ENCODE measurements at places on chromosomes 7 and 10.

- no peak for DNase-seq
Measured at GRCh38 chr7:131219312-131220041, 108.2 kb upstream of the MKLN1 start.

DNA sequence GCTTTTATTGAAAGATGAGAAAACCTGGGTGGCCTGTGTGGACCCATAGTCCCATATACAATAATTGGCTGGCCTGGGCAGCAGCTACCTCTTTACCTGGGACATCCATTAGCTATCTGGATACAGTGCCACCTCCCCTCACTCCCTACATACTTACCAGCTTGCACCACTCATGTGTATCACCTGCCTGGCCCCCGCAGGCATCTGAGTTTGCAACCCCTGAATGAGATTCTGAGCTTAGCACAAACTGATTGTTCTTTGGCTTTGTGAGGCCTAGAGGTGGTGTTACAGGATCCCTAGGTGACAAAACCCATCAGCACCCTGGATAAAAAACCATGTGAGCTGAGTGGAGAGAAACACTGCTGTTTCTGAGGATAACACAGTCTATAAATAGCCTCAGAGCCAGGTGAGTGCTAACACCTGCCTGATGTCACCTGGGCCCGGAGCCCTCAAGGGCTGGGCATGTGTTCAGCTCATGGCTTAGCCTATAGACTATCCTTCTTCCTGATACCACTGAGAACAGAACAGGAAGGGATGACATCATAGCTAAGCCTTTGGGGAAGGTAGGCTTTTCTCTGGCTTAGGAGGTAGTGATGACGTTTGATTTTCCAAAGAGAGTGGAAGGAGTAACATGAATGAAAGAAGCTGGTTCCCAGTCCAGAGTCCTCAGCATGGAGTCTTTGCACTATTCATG lies 2.6 kb upstream of the PPIF start:
- DNase-seq = no peak

GRCh38 chr7:107233981-107234380 lies 65.2 kb downstream of the HBP1 start:
- DNase-seq = no peak

GRCh38 chr7:1558181-1558811 lies 2.3 kb upstream of the TMEM184A start:
- DNase-seq = no peak

GRCh38 chr7:80537091-80537490 lies 25.2 kb upstream of the GNAT3 start:
- no peak for DNase-seq

- no peak for DNase-seq
Measured at GRCh38 chr7:158814637-158815036, 14.7 kb downstream of the ESYT2 start.

DNA sequence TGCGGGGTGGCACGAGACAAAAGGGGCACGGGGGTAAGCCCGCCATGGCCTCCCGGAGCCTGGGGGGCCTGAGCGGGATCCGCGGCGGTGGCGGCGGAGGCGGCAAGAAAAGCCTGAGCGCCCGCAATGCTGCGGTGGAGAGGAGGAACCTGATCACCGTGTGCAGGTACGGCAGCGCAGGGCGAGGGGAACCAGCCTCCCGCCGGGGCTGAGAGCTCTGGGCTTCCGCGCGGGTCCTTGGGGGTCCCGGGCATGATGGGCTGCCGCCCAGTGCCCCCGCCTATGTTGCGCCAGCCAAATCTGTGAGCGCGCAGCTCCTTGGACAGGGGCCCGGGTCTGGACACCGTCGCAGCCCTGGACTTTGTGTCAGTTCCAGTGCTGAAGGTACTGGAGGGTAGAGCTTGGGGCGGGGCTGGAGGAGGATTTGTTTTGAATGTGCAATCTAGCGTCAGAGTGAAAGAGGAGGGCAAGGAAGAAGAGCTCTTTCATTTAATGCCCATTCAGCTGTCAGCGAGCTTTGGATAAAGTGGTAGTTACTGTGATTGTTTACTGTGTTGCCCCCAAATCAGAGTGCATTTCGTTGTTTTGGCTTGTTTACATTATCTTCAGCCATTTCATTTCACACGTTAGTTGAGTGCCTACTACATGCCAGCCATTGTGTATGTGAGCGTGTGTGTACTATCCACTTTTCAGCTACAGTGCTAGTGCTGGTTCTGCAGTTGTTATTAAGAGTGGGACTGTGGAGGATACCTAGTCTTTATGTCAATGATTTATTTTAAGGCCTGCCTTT lies 777 bp downstream of the RUNDC3B start:
- no peak for DNase-seq

DNA sequence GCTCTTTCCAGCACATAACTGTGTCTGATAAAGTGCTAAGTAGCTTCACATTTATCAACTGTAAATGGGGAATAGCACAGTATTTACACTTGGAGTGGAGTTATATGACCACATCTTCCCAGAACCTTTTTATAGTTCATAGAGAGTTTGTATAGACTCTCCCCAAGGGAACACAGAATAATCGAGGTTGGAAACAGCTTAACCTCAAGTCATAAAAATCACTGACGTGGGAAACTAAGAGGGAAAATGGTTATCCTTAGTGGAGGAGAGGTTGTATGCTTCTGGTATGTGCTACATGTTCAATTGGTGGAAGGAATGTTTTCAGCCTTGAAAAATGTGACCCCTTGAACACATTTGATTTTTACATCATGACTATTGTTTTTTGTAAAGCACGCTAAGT lies 167.9 kb upstream of the KIAA1217 start:
- no peak for DNase-seq

DNA sequence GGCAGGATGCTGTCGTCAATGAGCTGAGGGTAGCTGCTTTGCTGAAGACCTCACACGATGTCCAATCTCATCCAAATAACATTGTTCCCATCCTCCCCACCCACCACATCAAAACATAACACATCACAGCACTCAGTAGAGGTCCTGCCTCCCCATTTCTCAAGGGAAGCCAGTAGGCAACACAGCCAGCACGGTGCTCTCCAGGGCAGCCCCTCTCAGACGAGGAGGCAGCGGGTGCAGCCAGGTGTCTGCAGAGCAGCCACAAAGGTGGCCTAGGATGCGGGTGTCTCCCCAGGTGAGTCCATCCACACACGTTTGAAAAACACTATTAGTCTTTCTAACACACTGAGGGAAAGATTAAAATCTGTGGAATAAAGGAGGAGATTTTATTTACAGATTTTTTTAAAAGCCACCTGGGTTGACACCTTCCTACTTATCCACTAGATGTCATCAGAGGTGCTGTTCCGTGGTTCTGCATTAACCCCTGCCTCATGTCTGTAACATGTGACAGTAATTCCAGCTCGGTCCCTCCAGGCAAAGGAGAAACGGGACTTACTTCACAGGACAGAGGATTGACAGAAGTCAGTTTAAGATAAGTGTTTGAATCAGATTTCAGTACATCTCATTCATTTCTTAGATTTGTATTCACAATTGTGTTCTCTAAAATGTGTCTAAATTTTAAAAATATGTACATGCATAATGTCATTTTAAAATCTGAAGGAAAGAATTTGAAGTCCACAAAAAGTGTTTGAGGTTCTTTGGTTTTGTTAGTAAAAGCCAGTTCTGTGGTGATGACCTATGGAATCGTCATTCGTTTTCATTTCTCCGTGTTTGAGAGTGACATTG lies 68.0 kb downstream of the LANCL2 start:
- peak; percentile 62 for DNase-seq

- no peak for DNase-seq
Measured at GRCh38 chr10:8085251-8085650, 30.8 kb downstream of the GATA3 start.

GRCh38 chr10:97463363-97464132 lies 17.6 kb downstream of the ZDHHC16 start:
- DNase-seq = peak; percentile 66

DNA sequence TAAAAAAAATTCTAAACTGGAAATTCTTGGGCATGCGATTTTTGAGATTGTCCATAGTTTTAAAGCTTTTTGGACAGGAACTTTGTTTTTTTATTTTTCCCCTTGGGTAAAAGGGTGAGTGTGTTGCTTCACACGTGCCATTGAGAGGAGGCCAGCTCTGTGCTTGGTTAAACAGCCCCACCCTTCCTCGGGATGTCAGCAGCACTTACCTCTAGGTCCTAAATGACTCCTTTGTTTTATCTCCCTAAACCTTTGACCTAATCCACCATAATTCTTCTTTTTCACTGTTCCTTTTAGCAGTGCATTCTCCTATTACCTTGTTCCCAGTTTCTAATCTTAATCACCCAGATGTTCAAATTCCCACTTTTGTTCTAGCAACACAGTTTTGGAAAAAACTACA lies 83.5 kb downstream of the SEMA3D start:
- peak; percentile 20 for DNase-seq

Data from EH (cell line).